ENCODE measurements at places on chromosomes 2 and 18.

GRCh38 chr2:1802469-1803216 is 58.3 kb upstream of the PXDN start:
- no peak for DNase-seq

GRCh38 chr18:10322004-10322403 is 132.4 kb upstream of the APCDD1 start:
- DNase-seq, result no peak

DNA sequence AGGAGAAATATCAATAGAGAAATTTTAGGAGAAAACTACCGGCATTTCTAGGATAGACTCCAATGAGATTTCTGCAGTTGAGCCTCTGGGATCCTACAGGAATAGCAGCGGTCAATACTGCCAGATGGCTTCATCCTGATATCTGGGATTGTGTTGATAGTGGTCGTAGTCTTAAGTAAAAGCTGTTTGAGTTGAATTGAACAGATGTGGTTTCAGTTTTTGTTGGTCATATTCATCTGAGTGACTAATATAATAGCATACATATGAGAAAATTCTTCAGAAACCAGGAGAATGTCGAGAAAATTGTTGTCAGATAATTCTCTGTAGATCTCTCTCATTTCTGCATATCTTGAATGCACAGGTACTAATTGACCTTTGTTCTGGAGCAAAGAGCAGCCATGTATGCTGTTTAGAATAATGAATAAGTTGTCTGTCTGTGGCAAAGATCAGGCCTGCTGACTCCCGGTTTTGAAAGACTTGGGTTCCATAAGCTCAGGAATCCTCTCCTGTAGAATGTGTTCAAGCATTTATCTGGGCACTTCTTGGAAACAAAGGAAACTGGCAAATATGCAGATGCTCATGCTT is 288.1 kb downstream of the TMX3 start:
- no peak for DNase-seq

GRCh38 chr18:9421901-9422327 is 53.4 kb upstream of the RALBP1 start:
- DNase-seq, result no peak

DNA sequence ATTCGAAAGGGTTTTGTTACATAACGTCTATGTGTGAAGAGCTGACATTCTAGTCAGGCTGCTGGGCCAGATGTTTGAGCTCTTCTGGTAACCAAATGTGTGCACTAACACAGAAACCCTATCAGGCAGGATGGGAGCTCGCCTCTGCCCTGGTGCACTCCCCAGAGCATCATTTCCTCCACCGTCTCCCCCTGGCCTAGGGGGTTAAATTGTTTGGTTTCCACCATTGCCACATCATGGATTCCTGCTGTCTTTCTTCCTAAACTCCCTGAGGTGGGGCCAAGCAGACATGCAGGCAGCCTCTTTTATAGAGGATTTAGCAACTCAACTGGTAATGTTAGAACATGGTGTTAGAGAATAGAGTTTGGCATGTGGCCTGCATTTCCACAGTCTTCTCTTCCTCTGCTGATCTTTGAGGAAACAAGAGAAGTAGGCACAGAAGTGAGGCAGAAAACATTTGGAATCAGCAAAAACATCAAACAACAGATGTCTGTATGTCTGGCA is 87.3 kb downstream of the ANTXR1 start:
- DNase-seq, result no peak

DNA sequence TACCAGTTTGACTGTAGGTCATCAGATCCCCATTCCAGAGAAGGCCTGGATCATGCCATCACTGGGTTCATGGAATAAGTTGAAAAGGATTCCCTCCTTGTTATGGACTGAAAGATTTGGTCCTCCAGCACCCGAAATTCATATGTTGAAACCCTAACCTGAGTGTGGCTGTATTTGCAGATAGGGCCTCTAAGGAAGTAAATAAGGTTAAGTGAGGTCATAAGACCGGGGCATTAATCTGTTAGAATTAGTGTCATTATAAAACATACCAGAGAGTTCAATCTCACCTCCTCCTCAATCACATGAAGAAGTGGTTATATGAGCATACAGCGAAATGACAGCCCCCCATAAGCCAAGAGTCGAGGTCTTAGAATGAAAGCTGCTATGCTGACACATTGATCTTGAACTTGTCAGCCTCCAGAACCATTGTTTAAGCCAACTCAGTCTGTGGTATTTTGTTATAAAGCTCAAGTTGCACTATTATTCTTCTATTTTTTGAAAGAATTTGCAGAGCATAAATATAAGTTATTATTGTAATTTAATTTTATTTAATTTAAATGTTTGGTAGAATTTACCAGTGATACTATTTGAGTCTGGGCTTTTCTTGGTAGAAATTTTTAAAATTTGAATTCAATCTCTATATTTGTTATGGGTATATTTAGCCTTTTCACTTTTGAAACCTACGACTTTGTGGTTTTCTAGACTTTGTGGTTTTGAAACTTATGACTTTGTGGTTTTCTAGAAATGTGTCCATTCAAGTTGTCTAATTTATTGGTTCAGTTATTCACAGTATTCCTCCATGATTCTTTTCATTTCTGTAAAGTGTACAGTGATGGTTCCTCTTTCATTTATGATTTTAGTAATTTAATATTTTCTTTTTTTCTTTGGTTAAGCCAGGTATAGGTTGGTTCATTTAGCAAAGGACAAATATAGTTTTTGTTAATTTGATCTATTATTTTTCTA is 1206.7 kb upstream of the CDH2 start:
- no peak for DNase-seq
